T-helper 2 cell (primary cell): ENCODE measurements at places on chromosomes 6 and 20.

- no peak for DNase-seq
Observed at GRCh38 chr6:13461307-13461706, 26.1 kb downstream of the GFOD1 start.

GRCh38 chr6:32885698-32886286 lies 31.8 kb downstream of the PSMB9 start:
- DNase-seq, result no peak

DNA sequence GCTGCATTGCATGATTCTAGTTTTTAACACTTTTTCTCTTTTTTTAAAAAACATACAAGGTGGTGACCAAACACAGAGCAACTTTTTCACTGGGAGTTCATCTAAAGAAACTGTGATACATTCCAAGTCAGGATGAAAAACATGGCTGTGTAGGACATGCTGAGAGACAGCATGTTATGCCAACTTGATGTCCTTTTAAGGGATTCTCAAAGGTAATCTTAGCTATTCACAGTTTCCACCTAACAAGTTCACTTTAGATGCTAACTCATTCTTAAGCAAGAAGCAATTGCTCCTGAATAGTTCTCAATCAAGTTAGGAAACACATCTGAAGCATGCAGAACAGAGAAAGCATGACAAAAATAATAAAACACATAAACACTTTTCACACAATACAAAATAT lies 3.3 kb downstream of the ASCC3 start:
- DNase-seq, result no peak

DNA sequence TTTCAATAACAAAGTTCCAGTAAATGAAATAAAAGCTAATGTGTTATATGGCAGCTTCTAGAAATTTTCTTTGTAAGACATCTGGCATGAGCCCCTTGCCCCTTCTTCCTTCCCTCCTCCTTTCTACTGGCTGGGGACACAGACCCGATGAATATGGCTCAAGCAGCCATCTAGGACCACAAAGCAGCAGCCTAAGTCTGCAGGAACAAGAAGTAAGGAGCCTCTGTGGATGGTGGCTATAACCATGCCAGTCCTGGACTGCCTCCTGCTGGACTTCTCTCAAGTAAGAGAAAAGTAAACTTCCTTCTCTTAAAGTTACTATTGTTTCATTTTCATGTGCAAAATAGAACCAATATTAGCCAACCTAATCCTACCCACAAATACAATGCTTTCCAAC lies 114.9 kb upstream of the DST start:
- no peak for DNase-seq

- DNase-seq, result no peak
Observed at GRCh38 chr20:57787990-57788781, 78.4 kb upstream of the PMEPA1 start.

DNA sequence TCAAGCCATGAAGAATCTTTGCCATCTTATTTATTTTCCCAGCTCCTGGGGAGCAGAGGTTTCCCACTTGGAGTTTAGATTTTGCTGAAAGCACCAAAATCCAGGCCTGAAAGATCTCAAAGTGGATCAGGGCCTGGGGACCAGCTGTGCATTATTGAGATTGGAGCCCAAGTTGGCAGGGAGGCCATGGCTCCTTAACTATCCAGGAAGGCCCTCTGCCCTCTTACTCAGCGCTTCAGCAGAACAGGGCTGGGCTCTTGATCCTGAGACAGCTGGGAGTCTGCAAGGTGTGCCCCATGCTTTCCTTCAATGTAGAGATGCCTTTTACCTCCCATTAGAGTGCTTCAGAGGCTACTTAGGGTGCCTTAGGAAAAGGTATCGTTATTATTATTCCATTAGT lies 24.6 kb downstream of the FOXO3 start:
- DNase-seq, result no peak

GRCh38 chr6:84123186-84123585 lies 89.6 kb downstream of the MRAP2 start:
- DNase-seq, result no peak

DNA sequence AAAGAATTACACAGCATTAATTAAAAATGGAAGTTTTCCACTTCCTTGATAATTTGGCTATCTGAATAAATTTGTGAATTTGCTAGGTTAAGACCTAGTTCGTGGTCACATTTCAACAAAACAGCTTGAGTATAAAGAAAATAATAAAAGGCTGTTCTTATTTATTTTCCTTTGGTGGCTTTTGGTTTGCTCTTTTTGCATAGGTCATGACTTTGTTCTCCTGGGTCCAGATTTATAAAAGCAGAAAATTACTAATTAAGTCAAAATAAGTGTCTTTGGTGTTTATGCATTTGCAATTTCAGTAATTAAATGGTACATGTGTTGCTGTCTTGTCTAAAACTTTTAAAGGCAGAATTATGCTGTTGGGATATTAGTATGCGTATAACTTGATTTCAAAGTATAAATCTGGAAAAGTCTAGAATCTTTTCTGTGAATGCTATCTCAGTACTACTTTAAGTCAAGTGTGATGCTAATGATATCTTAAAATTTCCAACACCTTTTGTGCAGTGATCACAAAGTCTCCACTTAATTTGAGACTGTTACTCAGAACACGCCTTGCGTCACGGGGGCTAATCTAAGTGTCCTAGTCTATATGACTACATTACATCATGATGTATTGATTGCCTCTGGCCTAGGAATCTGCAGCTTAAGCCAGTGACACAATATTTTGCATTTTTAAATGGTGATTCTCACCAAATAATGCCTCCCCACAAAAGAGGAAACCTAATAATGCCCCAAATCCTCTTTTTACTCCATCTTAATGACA lies 41.0 kb downstream of the GNAS start:
- DNase-seq, result no peak

GRCh38 chr6:166005401-166005943 lies 162.2 kb downstream of the TBXT start:
- no peak for DNase-seq

DNA sequence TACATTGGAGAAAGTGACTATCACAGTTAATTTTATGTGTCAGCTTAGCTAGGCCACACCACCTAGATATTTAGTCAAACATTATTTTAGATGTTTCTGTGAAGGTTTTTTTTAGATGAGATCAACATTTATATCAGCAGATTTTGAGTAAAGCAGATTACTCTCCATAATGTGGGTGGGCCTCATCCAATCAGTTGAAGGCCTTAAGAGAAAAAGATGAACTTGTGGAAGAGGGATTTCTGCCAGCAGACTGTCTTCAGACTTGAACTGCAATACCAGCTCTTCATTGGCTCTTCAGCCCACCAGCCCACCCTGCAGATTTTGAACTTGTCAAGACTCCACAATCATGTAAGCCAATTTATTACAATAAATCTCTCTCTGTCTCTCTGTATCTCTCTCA lies 25.1 kb upstream of the FBXO30 start:
- DNase-seq, result peak; percentile 13

GRCh38 chr20:10800288-10800687 lies 126.5 kb upstream of the JAG1 start:
- DNase-seq, result no peak

DNA sequence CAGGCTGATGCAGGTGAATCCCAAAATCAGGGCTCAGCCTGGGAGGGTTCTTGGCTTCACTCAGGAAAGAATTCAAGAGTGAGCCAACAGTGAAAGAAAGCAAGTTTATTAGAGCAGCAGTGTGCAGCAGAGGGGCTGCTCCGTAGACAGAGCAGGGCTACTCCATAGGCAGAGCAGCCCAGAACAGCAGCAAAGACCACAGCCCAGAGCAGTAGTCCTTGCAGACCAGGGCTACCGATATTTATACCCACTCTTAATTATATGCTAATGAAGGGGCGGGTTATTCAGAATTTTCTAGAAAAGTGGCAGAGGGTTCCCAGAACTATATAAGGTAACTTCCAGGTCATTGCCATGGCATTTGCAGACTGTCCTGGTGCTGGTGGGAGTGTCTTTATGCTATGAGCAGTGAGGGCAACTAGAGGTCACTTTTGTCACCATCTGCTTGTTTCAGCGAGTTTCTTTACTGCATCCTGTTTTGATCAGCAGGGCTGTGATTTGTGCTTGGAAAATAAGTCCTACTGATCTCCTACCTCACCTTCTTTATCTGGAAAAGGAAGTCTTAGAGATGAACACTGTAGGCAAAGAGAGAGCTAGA lies 39.8 kb upstream of the PTPN1 start:
- DNase-seq, result no peak

- no peak for DNase-seq
Observed at GRCh38 chr20:17882834-17883591, 85.6 kb downstream of the SNX5 start.

GRCh38 chr6:680251-680650 lies 12.7 kb downstream of the EXOC2 start:
- no peak for DNase-seq

DNA sequence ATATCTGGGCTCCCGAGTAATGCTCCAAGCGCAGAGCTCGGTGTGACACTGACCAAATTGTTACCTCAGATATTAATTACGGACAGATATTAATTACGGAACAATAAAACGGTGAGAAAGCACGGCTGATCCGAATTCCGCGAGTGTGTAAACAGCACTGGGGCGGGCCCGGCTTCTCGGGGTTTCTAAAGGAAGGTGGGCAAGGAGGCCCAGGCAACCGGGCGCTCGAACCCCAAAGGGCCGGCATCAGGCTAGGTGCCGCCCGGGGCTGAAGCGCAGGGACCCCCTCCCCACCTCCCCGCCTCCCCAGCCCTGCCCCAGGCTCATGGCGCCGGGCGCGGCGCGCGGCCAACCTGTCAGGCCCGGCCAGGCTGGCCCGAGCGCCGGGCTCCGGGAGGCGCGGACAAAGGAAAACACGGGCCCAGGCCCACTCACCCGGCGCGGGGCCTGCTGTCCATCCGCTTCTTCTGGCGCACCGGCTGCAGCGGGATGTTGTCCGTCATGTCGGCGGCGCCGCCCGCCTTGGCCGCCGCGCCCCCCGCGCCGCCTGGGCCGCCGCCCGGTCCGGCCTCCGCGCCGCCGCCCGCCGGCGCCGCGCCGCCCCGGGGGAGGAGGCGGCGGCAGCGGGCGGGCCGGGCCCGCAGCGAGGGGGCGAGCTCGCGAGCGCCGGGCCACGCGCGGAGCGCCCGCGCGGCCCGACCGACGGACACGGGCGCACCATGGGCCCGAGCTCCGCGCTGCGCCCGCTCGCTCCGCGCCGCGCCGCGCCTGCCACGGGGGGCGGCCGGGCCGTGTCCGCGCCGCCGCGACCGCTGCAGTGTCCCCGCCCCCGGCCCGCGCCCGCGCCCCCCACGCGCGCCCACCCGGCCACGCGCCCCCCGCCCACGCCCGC lies at the start of gene ATP9A:
Gene ATP9A, minus strand, starts transcription at position 524 of the 892 bp plus-strand sequence. Its CDS starts 21 bp downstream, at position 503.
- DNase-seq, result no peak

GRCh38 chr6:10315658-10316372 lies 99.1 kb downstream of the TFAP2A start:
- DNase-seq, result no peak

GRCh38 chr6:41970436-41970846 lies 28.8 kb upstream of the CCND3 start:
- DNase-seq, result peak; percentile 48

DNA sequence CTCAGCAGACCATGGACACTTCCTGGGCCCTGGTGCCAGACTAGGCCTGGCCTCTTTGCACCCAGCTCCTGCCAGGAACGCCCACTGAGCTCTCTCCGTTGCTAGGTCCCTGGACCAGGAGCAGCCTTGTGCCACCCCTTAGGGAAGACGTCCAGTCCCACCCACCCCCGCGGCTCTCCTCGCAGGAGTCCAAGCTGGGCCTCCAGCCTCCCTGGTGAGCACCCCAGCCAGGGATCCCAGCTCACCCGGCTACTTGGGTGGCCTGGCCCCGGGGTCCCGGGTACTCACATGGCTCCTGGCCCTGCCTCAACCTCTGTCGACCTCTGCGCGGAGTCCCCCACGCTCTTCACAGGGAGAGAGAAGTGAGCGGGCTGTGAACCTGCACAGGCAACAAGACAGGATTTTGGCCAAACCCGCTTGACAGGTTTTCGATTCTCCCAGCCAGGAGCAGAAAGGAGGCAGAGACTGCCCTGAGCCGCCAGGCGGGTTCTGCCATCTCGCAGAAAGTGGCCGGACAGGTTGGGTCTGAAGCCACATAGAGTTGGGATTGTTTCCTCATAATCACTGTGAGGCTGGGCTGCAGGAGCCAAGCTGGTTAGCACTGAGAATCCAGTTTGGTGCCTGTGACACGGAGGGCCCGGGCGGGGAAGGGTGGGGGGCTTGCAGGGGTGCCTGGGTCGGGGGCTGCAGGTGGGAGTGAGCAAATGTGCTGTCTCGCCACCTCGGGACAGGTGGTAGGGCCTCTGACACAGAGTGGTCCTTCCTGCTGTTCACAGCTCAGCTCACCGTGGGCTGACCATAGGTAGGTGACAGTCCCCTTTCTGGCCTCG lies at the start of gene RBBP8NL:
Gene RBBP8NL, minus strand, starts transcription at position 368 of the 830 bp plus-strand sequence. CDS start 7,892 bp downstream, outside the sequence.
- no peak for DNase-seq

GRCh38 chr6:3165631-3166534 lies 8.5 kb upstream of the TUBB2A start:
- no peak for DNase-seq

GRCh38 chr6:18277237-18278006 lies 13.1 kb upstream of the DEK start:
- DNase-seq, result no peak

DNA sequence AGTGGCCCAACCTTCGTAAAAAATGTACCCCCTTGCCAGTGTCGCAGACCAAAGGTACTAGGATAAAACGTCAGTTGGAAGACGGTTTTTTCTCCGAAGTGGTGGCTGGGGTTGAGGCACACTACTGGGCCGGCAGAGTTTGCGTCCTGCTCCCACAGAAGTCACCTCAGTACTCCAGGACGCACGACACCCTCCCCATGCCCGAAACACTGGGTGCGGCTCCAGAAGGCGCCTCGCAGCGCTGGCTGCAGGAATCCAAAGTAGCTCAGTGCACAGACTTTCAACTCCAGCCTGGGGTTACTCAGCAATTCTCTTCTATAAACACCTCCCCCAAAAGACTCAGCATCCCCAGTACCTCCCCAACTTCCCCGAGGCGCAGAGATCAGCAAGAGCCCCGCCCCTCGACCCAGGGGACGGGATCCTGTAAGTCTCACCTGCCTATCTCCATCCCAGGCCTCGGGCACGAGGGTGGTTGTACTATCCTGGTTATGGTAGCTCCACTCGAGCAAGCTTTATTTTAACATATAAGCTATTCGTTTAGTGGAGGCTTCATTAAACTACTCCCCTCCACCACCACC lies 88.2 kb downstream of the ZFP64 start:
- DNase-seq, result no peak

DNA sequence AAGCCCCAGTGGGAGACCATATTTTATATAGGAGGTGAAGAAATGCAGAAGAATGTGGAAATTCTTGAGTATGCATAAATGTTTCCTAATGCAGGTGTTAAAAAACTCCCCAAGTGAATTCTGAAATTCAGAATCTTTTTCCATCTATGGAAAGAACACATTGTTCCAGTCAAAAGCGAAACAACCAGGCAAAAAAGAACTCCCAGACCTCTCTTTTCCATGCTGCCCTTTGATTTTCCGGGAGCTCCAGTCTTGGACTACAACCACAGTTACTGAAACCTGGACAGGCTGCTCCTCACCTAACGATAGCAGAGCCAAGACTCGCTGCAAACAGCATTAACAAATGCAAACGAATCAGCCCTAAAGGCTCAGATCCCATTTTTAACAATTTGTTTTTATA lies 108.7 kb upstream of the CNKSR3 start:
- no peak for DNase-seq

DNA sequence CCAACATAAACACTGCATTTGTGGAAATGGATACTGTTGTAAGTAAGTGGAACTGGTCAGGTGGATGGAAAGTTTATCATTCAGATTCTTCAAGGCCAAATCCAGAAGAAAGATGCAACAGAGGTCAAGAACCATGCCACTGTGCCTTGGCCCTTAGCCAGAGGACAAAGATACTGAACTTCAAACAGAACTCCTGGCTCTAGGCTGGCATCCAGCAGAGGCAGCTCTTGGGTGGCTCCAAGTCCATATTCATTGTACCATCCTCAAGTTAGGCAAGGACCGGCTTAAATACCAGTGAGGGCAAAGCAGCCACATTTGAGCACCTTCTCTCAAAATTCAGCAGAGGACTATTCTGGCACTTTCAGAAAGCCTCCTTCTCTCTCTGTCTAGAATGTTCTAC lies 53.2 kb downstream of the DNAAF9 start:
- DNase-seq, result no peak
